ENCODE measurements at places on chromosomes 1 and 21.

GRCh38 chr1:168504064-168504837 lies 39.5 kb downstream of the XCL2 start:
- H3K36me3 ChIP-seq, result no peaks in the 10 kb centered on the region
- H3K27me3 ChIP-seq, result no peaks in the 10 kb centered on the region

DNA sequence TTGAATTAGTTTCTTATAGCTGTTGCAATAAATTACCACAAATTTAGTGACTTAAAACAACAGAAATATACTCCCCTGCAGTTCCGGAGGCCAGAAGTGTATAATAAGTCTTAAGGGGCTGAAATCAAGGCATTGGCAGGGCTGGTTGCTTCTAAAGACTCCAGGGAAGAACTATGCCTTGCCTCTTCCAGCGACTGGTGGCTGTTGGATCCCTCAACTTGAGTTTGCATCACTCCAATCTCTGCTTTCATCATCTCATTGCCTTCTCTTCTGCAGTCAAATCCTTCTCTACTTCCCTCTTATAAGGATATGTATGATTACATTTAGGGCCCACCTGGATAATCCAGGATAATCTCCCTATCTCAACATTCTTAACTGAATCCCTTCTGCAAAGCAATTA lies 19.1 kb upstream of the MED18 start:
- peaks cover 15% of the 10 kb centered on the region for H3K4me1 ChIP-seq
- no peaks in the 10 kb centered on the region for H3K27me3 ChIP-seq
- no peak overlapping the region for H3K27ac ChIP-seq
- H3K4me3 ChIP-seq, result no peak overlapping the region

- H3K4me1 ChIP-seq, result peaks cover 9% of the 10 kb centered on the region
- no peaks in the 10 kb centered on the region for H3K36me3 ChIP-seq
- H3K27me3 ChIP-seq, result no peaks in the 10 kb centered on the region
- no peak overlapping the region for H3K4me3 ChIP-seq
- peak; percentile 36 for DNase-seq
Measured at GRCh38 chr1:113042285-113043143, 30.5 kb upstream of the LRIG2 start.

DNA sequence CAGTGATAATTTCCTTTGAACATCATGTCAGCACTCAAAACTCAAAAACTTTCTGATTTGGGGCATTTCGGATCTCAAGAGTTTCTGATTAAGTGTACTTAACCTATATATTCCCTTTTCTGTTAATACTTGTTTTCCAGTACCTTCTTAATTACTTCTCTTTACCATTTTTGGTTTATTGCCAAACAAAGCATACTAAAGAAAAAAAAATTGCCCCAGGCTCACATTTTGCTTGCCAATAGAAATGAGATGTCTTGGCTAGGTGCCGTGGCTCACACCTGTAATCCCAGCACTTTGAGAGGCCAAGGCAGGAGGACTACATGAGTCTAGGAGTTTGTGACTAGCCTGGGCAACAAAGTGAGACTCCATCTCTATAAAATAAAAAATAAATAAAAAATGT lies 4.8 kb downstream of the PSMD4 start:
- no peak overlapping the region for H3K4me3 ChIP-seq
- peaks cover 8% of the 10 kb centered on the region for H3K4me1 ChIP-seq
- H3K36me3 ChIP-seq, result peaks cover 10% of the 10 kb centered on the region
- no peak overlapping the region for H3K27ac ChIP-seq
- DNase-seq, result no peak

GRCh38 chr21:35401476-35401875 lies 352.4 kb upstream of the RUNX1 start:
- no peaks in the 10 kb centered on the region for H3K36me3 ChIP-seq
- H3K27ac ChIP-seq, result no peak overlapping the region
- peaks cover 25% of the 10 kb centered on the region for H3K4me1 ChIP-seq
- H3K27me3 ChIP-seq, result no peaks in the 10 kb centered on the region
- no peak overlapping the region for H3K4me3 ChIP-seq

- no peak for DNase-seq
- H3K27ac ChIP-seq, result no peak overlapping the region
- H3K36me3 ChIP-seq, result no peaks in the 10 kb centered on the region
- no peaks in the 10 kb centered on the region for H3K27me3 ChIP-seq
- H3K4me3 ChIP-seq, result no peak overlapping the region
Measured at GRCh38 chr1:51714374-51715019, 97.6 kb downstream of the OSBPL9 start.

- H3K27me3 ChIP-seq, result no peaks in the 10 kb centered on the region
- H3K4me1 ChIP-seq, result no peaks in the 10 kb centered on the region
- no peaks in the 10 kb centered on the region for H3K36me3 ChIP-seq
- H3K27ac ChIP-seq, result no peak overlapping the region
- no peak overlapping the region for H3K4me3 ChIP-seq
Measured at GRCh38 chr1:164518692-164519332, 40.2 kb upstream of the PBX1 start.

- H3K4me3 ChIP-seq, result no peak overlapping the region
- H3K27ac ChIP-seq, result no peak overlapping the region
- no peaks in the 10 kb centered on the region for H3K36me3 ChIP-seq
Measured at GRCh38 chr1:23936481-23937176, 23.0 kb upstream of the PNRC2 start.

DNA sequence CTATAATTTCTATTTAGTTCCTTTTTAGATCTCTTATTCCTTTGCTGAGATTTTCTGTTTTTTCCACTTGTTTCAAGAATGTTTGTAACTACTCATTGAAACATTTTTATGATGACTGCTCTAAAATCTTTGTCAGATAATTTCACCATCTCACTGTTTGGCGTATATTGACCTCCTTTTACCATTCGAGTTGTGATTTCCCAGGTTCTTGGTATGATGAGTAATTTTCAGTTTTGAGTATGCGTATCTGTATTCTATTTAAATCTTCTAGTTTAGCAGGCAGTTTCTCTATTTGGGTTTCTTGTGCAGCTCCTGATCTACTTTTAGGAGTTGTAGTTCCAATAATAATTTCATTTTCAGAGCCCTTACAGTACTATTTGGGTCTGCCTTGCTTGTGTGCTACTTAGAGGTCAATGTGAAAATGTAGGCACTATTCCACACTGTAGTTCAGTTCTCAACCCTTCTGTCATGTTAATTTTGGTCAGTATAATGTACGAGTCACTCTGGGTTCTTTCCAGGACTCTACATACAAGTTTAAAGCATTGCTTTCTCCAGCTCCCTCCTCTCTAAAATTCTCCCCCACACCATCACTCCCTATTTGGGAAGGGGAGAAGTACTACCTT lies 115.5 kb downstream of the ACBD6 start:
- no peak overlapping the region for H3K4me3 ChIP-seq
- H3K27me3 ChIP-seq, result no peaks in the 10 kb centered on the region

DNA sequence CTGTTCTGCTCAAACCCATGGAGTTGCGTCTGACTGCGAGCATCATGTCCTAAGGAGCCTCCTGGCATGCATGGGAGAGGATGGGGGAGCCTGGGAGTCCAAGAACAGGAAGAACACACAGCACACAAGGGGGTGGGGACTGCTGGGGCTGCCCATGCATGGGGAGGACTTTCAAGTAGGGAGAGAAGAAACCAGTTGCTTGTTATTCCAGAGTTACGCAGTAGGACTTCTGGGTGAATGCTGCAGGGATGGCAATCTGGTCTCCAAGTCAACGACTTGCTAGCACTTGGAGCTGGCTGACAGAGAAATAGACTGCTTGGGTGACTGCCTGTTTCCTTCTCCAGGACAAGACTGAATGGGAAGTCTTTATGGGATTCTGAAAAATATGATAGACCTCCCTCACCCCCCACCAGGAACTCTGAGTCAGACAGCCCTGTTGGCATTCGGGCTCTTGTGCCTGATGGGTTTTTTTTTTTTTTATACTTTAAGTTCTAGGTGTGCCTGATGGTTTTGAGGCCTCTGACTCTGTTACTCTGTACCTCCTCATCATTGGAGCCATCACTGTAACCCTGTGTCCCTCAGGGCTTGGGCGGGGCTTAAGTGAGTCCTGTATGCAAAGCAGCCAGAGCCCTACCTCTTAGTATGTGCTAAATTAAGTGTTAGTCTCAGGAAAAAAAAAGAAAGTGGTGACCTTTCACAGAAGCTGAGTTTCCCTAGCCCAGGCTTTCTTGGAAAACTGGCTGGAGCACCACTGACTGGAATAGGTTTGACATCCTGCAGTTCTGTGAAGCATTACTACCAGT lies 30.3 kb downstream of the MAP3K21 start:
- no peak for DNase-seq
- H3K27me3 ChIP-seq, result no peaks in the 10 kb centered on the region
- H3K4me3 ChIP-seq, result no peak overlapping the region
- H3K27ac ChIP-seq, result no peak overlapping the region
- H3K36me3 ChIP-seq, result peaks cover 4% of the 10 kb centered on the region
- no peaks in the 10 kb centered on the region for H3K4me1 ChIP-seq

DNA sequence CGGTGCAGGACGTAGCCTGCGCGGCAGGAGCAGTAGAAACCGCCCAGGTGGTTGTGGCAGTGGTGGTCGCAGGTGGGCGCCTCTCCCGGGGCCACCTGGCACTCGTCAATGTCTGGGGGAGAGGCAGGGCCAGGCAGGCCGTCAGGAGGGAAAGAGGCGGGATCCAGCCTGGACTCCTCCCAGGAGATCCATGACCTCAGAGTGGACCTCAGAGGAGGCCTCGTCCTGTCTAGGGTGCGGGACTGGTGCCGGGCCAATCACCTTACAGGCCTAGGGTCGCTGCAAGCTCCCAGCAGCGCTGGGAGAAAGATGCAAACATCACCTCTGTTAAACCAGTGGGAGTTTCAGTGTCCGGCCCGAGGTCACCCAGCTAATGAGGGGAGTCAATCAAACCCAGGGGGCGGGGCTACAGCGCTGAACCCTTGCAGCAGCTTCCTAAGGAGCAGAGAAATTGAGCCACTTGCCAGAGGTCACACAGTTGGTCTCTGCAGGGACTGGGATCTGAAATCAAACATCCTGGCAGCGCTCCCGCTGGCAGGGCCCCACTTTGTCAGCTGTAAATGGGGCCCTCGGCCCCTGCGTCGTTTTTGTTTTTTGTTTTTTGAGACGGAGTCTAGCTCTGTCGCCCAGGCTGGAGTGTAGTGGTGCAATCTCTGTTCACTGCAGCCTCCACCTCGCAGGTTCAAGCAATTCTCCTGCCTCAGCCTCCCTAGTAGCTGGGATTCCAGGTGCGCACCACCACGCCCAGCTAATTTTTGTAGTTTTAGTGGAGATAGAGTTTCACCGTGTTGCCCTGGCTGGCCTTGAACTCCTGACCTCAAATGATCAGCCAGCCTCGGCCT lies 1.4 kb downstream of the MASP2 start:
- H3K36me3 ChIP-seq, result no peaks in the 10 kb centered on the region
- no peak for DNase-seq
- no peaks in the 10 kb centered on the region for H3K4me1 ChIP-seq
- no peak overlapping the region for H3K27ac ChIP-seq
- H3K27me3 ChIP-seq, result no peaks in the 10 kb centered on the region

DNA sequence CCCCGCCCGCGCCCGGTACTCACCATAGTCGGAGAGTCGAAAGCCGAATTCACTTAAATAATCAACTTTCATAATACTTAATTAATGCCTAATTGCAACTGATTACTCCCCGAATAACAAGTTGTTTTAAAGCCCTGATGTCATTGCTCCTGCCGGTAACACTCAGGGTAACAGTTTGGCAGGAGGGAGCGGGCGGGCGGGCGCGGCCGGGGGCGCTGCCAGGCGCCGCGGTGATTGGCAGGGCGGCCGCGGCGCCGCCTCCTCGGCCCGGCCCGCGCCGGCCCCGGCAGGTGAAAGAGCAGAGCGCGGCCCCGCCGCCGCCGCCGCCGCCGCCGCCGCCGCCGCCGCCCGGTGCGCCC lies 102.2 kb downstream of the CASZ1 start:
- H3K27me3 ChIP-seq, result no peaks in the 10 kb centered on the region
- no peak overlapping the region for H3K27ac ChIP-seq
- H3K4me1 ChIP-seq, result peaks cover 7% of the 10 kb centered on the region
- H3K4me3 ChIP-seq, result peak overlapping the region; percentile 43

- H3K27me3 ChIP-seq, result no peaks in the 10 kb centered on the region
- DNase-seq, result no peak
- no peak overlapping the region for H3K27ac ChIP-seq
- H3K4me1 ChIP-seq, result no peaks in the 10 kb centered on the region
- no peak overlapping the region for H3K4me3 ChIP-seq
Measured at GRCh38 chr1:63486629-63487028, 36.4 kb downstream of the ITGB3BP start.

- H3K4me1 ChIP-seq, result peaks cover 4% of the 10 kb centered on the region
- DNase-seq, result no peak
- H3K27me3 ChIP-seq, result no peaks in the 10 kb centered on the region
- no peak overlapping the region for H3K4me3 ChIP-seq
- no peak overlapping the region for H3K27ac ChIP-seq
Measured at GRCh38 chr1:173405281-173405680, 71.9 kb upstream of the PRDX6 start.

GRCh38 chr1:111475701-111476100 lies 1.9 kb downstream of the C1orf162 start:
- H3K36me3 ChIP-seq, result no peaks in the 10 kb centered on the region
- no peaks in the 10 kb centered on the region for H3K27me3 ChIP-seq
- DNase-seq, result no peak

GRCh38 chr1:230287674-230288315 lies 138.3 kb downstream of the PGBD5 start:
- H3K27me3 ChIP-seq, result peaks cover 4% of the 10 kb centered on the region
- no peak overlapping the region for H3K27ac ChIP-seq
- DNase-seq, result no peak
- H3K36me3 ChIP-seq, result no peaks in the 10 kb centered on the region

DNA sequence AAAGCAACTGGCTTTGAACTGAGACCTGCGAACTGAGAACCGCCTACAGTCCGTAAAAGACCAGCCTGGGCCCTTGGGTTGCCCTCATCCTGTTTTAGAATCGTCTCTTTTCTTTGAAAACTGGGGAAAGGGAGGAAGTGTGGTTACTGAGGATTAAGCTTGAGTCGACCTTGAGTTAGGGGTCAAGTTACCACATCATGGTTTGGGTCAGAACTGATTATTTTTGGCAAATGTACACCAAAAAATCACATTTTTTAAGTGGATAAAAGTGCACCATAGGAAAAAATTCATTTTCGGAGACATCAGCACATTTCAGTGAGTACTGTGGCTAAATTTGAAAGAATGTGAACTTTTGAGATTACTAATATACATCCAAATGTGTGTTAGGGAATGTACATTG lies 76.9 kb upstream of the KAZN start:
- H3K27me3 ChIP-seq, result peaks cover 20% of the 10 kb centered on the region
- H3K4me3 ChIP-seq, result no peak overlapping the region
- H3K4me1 ChIP-seq, result no peaks in the 10 kb centered on the region
- no peak overlapping the region for H3K27ac ChIP-seq

DNA sequence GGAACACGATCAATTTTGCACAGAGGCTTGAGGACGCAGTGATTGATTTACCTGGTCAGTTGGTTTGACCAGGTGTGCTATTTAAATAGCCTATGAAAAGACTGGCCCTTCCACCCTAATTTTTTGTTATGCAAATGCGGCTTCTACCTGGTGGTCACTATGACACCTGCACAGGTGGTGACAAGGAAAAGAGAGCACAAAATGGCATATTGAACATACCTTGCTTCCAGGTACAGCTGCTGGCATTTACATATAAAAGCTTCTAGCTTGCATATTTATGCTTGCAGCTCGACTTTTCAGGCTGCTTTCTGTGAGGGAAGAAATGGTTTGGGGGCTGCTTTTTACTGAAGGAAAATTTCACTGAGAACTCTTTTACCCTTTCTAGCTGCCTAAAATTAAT lies 15.3 kb upstream of the FMO4 start:
- no peaks in the 10 kb centered on the region for H3K36me3 ChIP-seq
- no peak for DNase-seq
- no peak overlapping the region for H3K27ac ChIP-seq
- H3K27me3 ChIP-seq, result no peaks in the 10 kb centered on the region
- H3K4me1 ChIP-seq, result no peaks in the 10 kb centered on the region
- no peak overlapping the region for H3K4me3 ChIP-seq
